ENCODE measurements at places on chromosomes 2 and 18. TPM values are rescaled to one million over a fixed set of nuclear protein-coding genes. Genes with fewer than 3 reads are reported as not detected.

MAPK4 gene
- total RNA-seq, result 13.1 TPM

BMP10 gene
- total RNA-seq, result not detected

PLA2R1 gene
- 0.34 TPM for total RNA-seq

DNA sequence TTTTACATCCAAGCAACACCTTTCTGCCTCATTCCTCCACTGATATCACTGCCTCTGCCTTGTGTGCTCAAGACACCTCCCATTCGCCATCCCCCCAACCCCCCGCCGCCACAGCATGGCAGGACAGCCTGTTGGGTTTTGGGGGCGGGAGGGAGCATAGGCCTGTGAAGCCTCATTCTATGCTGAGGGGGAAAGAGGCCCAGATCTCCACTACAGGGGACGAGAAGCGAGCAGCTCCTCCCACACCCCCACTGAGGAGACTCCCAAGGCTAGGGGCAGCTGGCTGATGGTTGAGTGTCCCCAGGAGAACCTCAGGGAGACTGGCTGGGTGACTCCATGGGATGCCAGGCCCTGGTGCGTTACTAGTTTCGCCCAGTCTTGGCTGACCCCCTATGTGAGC lies 214.3 kb upstream of the SIX2 start:
- DNase-seq, result no peak
- peaks cover 4% of the 10 kb centered on the region for H3K36me3 ChIP-seq
- no peak overlapping the region for H3K27ac ChIP-seq
- H3K4me1 ChIP-seq, result peaks cover 11% of the 10 kb centered on the region

DNA sequence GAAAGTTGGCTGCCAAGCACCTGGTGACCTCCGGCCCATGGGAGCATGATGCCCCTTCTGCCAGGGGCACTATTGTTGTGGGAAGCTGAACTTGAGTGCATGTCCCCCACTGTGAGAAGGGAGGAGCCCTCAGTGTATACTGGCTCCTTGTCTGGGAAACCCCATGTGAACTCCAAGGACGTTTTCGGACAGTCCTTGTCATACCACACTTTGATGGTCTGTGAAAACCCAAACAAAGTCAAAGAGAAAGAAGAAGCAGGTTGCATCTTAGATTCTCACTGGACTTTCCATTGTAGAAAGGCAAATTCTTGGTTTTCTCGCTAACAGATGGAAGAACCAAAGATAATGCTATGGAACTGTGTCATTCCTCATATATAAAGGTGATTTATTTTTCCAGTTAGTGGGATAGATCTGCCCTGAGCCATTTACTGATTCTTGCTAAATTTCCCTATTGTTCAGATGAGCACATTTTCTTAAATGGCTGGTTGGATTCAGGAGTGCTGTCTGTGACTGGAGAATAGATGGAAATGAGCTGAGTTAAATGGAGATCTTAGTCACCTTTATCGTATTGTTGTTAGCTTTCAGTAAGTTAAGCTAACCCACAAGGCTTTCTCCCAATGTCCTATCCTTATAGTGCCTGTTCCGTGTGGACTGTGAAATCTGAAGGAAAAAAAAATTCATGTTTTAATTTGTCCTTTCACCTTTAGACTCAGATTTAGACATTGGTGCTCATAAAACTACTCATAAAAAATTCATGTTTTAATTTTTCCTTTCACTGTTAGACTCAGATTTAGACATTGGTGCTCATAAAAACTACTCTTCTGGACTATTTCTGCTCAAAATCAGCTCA lies 166.6 kb downstream of the ACTR3 start:
- no peak overlapping the region for H3K27ac ChIP-seq
- no peak overlapping the region for H3K4me3 ChIP-seq
- no peaks in the 10 kb centered on the region for H3K27me3 ChIP-seq
- H3K36me3 ChIP-seq, result no peaks in the 10 kb centered on the region

- H3K27ac ChIP-seq, result no peak overlapping the region
- no peak for DNase-seq
- H3K4me1 ChIP-seq, result no peaks in the 10 kb centered on the region
- no peak overlapping the region for H3K4me3 ChIP-seq
Measured at GRCh38 chr2:67719351-67719750, 322.2 kb downstream of the ETAA1 start.

DNA sequence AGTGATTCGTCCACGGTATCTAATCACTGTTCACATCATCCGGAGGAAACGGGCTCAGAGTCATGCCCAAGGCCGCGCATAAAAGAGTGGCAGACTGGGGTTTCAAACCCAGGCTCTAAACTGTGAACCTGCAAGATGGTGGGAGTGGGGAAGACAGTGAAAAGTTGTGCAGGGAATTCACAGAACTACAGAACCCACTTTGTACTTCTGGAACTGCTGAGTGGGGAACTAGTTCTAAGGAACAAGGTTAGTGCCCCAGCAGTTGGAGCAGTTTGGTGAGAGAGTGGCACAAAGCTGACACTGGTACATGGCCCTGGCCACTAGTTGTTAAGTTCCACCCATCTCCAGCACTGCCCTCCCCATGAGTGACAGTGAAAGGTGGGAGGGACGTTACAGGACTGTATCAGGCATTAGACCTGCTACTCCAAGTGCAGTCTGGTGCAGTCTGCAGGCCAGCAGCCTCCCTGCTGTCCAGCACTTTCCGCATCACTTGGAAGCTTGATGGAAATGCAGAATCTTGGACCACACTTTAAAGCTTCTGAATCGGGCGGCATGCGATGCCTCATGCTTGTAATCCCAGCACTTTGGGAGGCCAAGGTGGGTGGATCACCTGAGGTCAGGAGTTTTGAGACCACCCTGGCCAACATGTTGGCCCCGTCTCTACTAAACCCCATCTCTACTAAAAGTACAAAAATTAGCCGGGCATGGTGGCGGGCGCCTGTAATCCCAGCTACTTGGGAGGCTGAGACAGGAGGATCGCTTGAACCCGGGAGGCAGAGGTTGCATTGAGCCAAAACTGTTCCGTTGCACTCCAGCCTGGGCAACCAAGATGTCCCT lies 47.3 kb downstream of the C2orf42 start:
- peaks cover 14% of the 10 kb centered on the region for H3K27me3 ChIP-seq
- H3K36me3 ChIP-seq, result no peaks in the 10 kb centered on the region
- H3K4me3 ChIP-seq, result peak overlapping the region; percentile 81
- H3K27ac ChIP-seq, result peak overlapping the region; percentile 97
- DNase-seq, result no peak

- H3K27ac ChIP-seq, result no peak overlapping the region
- H3K36me3 ChIP-seq, result no peaks in the 10 kb centered on the region
- no peak for DNase-seq
- no peak overlapping the region for H3K4me3 ChIP-seq
Measured at GRCh38 chr2:166700079-166700478, 188.2 kb upstream of the XIRP2 start.

DNA sequence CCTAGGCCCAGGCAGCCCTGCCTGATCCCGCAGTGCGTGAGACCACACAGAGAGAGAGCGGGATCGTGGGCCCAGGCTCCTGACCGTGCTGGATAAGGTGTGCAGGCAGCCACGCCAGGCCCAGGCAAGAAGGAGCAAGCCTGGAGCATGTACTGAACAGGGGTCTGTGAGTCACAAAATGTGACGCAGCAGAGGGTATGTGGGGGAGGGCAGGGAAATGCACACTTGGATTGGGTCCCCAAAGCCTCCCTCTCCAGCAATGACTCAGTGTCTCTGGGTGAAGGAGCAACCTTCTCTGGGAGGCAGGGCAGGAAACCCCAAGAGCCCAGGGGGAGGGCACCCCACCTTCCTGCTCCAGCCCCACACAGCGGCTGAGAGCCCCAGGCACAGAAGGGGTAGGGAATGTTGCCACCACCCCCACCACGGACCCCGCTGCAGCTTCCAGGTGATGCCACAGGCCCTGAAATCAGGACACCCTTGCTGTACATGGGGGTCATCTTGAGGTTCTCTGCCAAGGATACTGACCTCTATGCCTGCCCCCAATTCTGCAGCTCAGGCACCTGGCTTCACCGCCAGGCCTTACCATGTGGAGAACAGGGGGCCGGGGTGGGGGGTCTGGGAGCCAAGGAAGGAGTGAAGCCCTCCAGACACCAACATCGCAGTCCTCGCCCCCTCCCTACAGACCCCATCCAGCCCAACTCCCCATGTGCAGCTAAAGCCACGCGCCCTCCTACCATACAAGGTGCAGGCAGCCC lies 1.3 kb upstream of the GPC1 start:
- peaks cover 11% of the 10 kb centered on the region for H3K4me1 ChIP-seq
- DNase-seq, result peak; percentile 31
- H3K4me3 ChIP-seq, result peak overlapping the region; percentile 92
- peaks cover 9% of the 10 kb centered on the region for H3K27me3 ChIP-seq

GRCh38 chr2:186459009-186459408 lies 27.1 kb upstream of the ZC3H15 start:
- no peaks in the 10 kb centered on the region for H3K36me3 ChIP-seq
- H3K4me3 ChIP-seq, result no peak overlapping the region
- H3K27me3 ChIP-seq, result no peaks in the 10 kb centered on the region

GRCh38 chr2:138424436-138425140 lies 77.0 kb upstream of the SPOPL start:
- peaks cover 2% of the 10 kb centered on the region for H3K27me3 ChIP-seq
- H3K4me1 ChIP-seq, result no peaks in the 10 kb centered on the region
- H3K4me3 ChIP-seq, result no peak overlapping the region
- peaks cover 27% of the 10 kb centered on the region for H3K36me3 ChIP-seq

- H3K27ac ChIP-seq, result no peak overlapping the region
- H3K4me3 ChIP-seq, result no peak overlapping the region
- no peak for DNase-seq
Measured at GRCh38 chr2:185919155-185919554, 180.6 kb downstream of the FSIP2 start.

GRCh38 chr2:10863837-10864236 lies 47.9 kb upstream of the KCNF1 start:
- peaks cover 7% of the 10 kb centered on the region for H3K27me3 ChIP-seq
- H3K27ac ChIP-seq, result no peak overlapping the region
- no peak overlapping the region for H3K4me3 ChIP-seq
- no peak for DNase-seq

- no peak overlapping the region for H3K4me3 ChIP-seq
- H3K27ac ChIP-seq, result no peak overlapping the region
- no peak for DNase-seq
- no peaks in the 10 kb centered on the region for H3K4me1 ChIP-seq
- no peaks in the 10 kb centered on the region for H3K27me3 ChIP-seq
- H3K36me3 ChIP-seq, result no peaks in the 10 kb centered on the region
Measured at GRCh38 chr2:39845460-39846146, 66.5 kb upstream of the THUMPD2 start.

- no peaks in the 10 kb centered on the region for H3K4me1 ChIP-seq
- no peaks in the 10 kb centered on the region for H3K36me3 ChIP-seq
- DNase-seq, result no peak
- H3K27ac ChIP-seq, result no peak overlapping the region
- peaks cover 4% of the 10 kb centered on the region for H3K27me3 ChIP-seq
Measured at GRCh38 chr2:221077799-221078198, 494.3 kb downstream of the EPHA4 start.

DNA sequence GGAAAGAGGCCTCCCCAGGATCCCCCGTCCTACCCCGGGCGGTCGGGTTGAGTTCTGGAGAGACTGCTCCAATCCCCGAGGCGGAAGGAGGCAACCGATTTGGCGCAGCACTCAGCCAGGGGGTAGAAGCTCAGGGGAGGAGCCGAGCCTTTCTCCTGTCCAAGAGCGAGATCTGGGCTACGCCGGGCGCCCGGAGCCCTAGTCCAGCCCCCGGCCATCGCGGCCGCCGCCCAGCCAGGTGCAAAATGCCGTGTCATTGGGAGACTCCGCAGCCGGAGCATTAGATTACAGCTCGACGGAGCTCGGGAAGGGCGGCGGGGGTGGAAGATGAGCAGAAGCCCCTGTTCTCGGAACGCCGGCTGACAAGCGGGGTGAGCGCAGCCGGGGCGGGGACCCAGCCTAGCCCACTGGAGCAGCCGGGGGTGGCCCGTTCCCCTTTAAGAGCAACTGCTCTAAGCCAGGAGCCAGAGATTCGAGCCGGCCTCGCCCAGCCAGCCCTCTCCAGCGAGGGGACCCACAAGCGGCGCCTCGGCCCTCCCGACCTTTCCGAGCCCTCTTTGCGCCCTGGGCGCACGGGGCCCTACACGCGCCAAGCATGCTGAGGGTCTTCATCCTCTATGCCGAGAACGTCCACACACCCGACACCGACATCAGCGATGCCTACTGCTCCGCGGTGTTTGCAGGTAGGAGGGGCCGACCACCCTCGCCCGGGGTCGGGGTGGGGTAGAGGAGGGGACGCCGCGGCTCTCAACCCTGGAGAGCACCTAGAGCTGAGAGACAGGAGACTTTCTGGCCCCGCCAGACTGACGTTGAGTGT lies at the start of gene DYSF:
DYSF (plus strand) TSS at position 158 of the 817 bp plus-strand sequence.
- no peaks in the 10 kb centered on the region for H3K36me3 ChIP-seq
- H3K27me3 ChIP-seq, result peaks cover 20% of the 10 kb centered on the region
- H3K4me3 ChIP-seq, result peak within 1 kb of the TSS; percentile 76
- H3K27ac ChIP-seq, result peak within 1 kb of the TSS; percentile 33
- peaks cover 49% of the 10 kb centered on the region for H3K4me1 ChIP-seq

GRCh38 chr2:24115057-24115456 lies 8.1 kb downstream of the PFN4 start:
- H3K36me3 ChIP-seq, result no peaks in the 10 kb centered on the region
- no peak overlapping the region for H3K27ac ChIP-seq
- no peak overlapping the region for H3K4me3 ChIP-seq
- DNase-seq, result no peak
- H3K4me1 ChIP-seq, result peaks cover 3% of the 10 kb centered on the region
- no peaks in the 10 kb centered on the region for H3K27me3 ChIP-seq

- no peak overlapping the region for H3K4me3 ChIP-seq
- no peaks in the 10 kb centered on the region for H3K36me3 ChIP-seq
- no peak overlapping the region for H3K27ac ChIP-seq
- H3K4me1 ChIP-seq, result peaks cover 26% of the 10 kb centered on the region
- DNase-seq, result peak; percentile 52
- no peaks in the 10 kb centered on the region for H3K27me3 ChIP-seq
Measured at GRCh38 chr2:226721541-226721940, 78.1 kb downstream of the IRS1 start.

- peaks cover 12% of the 10 kb centered on the region for H3K4me1 ChIP-seq
- no peaks in the 10 kb centered on the region for H3K36me3 ChIP-seq
- H3K27ac ChIP-seq, result peak overlapping the region; percentile 85
- peak; percentile 39 for DNase-seq
- H3K4me3 ChIP-seq, result peak overlapping the region; percentile 73
- H3K27me3 ChIP-seq, result peaks cover 10% of the 10 kb centered on the region
Measured at GRCh38 chr18:49757513-49758262, 55.6 kb downstream of the ACAA2 start.

- no peak for DNase-seq
- no peak overlapping the region for H3K27ac ChIP-seq
- H3K27me3 ChIP-seq, result no peaks in the 10 kb centered on the region
- no peaks in the 10 kb centered on the region for H3K4me1 ChIP-seq
- no peaks in the 10 kb centered on the region for H3K36me3 ChIP-seq
Measured at GRCh38 chr2:67729474-67729873, 332.3 kb downstream of the ETAA1 start.

- H3K4me3 ChIP-seq, result no peak overlapping the region
- peaks cover 42% of the 10 kb centered on the region for H3K4me1 ChIP-seq
- H3K27ac ChIP-seq, result peak overlapping the region; percentile 38
- DNase-seq, result no peak
- peaks cover 8% of the 10 kb centered on the region for H3K27me3 ChIP-seq
- no peaks in the 10 kb centered on the region for H3K36me3 ChIP-seq
Measured at GRCh38 chr18:8711736-8712135, 6.4 kb downstream of the MTCL1 start.
